ENCODE measurements at places on chromosomes 5 and 9.

- DNase-seq = no peak
Observed at GRCh38 chr9:68973619-68974018, 40.3 kb downstream of the PRKACG start.

DNA sequence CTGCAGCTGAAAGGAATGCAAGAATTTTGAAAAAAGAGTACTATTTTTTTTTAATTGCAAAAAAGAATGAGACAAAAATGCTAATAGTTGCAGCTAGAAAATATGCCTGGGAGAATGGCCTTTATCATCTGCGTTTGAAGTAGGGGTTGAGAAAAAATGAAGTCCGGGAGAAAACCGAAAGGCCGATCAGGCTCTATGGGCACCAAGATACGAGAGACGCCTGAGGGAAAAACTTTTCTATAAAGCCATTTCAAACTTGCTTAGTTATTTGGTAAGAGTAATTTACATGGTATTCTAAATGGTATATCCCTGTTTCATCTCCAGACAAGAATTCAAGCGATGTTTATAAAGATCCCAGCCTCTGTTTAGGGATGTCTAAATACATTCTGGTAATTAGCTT lies 99.3 kb upstream of the EFNA5 start:
- no peak for DNase-seq

GRCh38 chr5:355958-356357 lies 34.4 kb downstream of the AHRR start:
- DNase-seq = no peak

GRCh38 chr5:174281855-174282254 lies 236.3 kb downstream of the NSG2 start:
- DNase-seq = no peak

DNA sequence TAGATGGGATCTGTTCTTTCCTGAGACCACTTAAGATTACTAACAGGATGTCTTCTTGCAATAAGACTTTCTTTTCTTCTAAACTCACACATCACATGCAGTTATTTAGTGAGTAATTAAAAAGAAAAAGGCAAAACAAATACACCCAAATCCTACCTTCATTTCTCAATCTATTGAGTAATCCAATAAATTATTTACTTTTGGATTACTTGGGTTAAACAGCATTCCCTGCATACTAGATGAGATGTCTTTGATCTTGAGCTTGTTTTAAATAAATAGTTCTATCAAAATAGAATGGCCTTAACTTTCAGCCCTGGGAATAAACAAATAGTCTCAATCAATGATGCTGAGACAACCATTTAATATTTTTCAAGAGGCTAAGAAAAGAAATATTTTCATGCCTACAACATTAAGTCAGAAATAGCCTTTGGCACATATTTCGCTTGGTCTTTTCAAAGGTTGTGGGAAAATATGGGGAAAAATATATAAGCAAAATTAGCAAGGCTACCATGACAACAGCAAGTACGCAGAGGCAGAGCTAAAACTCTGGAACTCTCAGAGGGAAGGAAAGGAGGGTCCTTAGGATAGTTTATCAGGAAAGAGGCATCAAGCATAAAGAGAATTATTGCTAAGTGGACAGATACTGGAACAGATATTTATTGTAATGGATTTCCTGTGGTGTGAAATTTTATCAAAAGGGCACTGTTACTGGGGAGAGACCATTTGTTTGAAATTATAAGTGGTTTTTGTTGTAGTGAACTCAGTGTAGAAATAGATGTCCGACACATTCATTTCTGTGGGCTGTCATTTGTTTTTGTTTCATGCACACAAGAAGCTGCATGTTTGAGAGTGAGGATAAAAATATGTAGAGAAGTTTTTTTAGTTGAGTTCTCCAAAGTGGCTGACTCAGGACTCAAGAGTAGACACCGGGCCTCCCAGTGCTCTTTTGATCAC lies 70.2 kb upstream of the CDH6 start:
- DNase-seq = no peak
